ENCODE measurements at places on chromosomes 1 and 21.

DNA sequence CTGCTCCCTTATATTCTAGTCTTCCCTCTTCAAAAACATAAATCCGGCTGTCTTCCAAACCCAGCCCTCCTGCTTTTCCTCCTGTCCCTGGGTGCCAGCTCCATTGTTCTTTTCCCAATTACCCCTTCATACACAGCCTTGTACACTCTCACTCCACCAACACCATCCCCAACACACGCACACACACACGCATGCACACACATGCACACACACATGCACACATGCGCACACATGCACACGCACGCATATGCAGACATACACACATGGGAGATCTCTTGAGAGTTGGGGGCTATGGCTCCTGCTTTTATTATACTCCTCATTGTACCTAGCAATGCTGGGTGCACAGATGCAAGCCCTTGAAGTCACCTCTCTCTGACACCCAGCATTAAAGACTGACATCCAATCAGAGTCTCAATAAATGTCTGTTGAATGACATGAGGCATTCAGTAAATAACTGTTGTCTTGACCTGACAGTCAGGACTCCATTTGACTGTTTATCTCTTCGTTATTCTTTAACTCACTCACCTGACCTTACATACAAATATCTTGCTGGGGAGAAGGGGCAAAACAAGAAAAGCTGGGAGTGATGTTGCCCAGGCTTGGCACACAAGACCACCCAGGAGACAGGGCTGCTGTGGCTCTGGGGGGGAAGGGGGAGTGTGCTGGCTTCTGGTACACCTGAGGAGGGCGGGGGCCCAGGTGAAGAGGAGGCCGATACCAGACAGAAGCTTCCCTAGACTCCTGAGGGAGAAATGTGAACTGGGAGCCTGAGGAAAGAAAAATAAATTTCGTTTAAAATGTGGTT lies 16.0 kb downstream of the ABCA4 start:
- no peak for DNase-seq

DNA sequence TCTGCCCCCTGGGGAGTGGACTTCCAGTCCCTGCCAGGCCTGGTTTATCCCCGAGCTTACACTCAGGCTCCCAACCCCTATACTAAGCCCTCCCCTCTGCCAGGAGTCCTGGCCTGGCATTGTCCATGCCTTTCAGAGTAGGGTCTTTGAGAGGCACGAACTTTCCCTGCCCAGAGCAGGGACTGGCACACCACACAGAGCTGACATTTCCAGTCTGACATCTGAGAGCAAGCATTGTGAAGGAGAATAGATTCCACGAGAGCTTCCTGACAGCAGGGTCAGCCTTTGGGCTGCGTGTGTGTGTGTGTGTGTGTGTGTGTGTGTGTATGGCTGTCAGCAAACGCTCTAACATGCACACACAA lies 59.5 kb upstream of the LAPTM5 start:
- no peak for DNase-seq

GRCh38 chr1:26994020-26994786 lies 711 bp downstream of the TRNP1 start:
- DNase-seq: no peak

DNA sequence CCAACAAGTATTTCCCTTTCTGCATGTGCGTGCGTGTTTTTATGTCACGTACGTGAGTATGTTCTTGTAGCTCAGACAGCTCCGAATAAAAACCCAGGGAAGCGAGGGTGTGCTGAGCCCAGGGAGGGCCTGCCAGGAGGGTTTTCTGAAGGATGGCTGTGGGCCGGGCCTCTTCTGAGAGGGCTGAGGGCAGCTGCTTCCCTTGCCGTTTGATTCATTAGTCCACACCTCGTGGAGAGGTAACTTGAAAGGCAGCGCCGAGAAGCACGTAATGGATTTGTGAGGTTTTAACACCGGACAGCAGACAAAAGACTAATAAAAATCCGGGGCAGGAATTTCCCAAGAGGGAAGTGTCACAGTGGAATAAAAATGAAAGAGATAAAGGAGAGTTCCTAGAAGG lies 29.5 kb downstream of the CD247 start:
- no peak for DNase-seq

GRCh38 chr1:66246351-66247269 lies 287.3 kb upstream of the SGIP1 start:
- DNase-seq: no peak

- DNase-seq: no peak
Measured at GRCh38 chr1:199242147-199242546, 603.3 kb downstream of the PTPRC start.
